Gastroesophageal sphincter (tissue), 4 donors: ENCODE measurements at places on chromosomes 6 and 20. TPM values are rescaled to one million over a fixed set of nuclear protein-coding genes. Genes with fewer than 3 reads are reported as not detected.

DNA sequence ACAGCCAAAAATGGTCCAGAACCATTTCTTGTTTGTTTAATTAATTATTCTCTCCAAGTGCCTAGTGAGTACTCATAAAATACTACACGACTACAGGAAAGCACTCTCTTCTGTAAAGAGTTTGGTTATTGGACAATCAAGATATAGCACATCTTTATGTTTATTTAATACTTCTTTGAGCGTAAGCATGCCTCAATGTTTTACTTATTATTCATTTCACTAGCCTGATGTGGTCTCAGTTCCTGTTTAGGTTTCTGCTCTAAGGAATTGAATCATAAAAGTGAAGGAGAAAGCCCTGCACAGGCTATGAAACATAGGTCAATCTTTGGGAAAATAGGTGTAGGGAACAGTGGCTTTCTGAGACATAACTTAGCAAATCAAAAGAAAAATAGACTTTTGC is 45.9 kb upstream of the AIG1 start:
- no peak for ATAC-seq

PXMP4 gene
- 7.6 TPM for total RNA-seq

DUSP15 gene
- total RNA-seq = 6.5 TPM

GRCh38 chr20:36313926-36314325 is 7.8 kb downstream of the DLGAP4 start:
- ATAC-seq = no peak

- ATAC-seq = no peak
Observed at GRCh38 chr20:6916938-6917337, 149.5 kb downstream of the BMP2 start.

GRCh38 chr6:43993881-43994523 is 133.2 kb downstream of the MRPL14 start:
- ATAC-seq = no peak

DNA sequence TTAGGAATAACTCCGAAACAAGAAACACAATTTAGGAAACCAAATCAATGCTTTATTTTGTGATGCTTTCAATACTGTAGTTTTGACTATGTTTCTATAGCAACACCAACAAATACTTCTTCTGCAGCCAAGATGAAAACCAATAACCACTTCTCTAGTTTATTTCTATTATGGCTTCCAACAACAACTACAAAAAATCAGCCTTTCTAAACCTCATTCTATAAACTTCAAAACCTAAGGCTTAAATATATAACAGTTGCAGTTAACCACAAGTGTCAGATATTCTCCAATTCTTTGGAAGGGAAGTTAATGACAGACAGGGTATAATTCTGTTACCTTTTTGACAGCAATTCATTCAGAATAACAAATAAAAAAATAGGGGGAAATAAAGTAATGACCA is 80.9 kb downstream of the EPB41L2 start:
- ATAC-seq = no peak

DNA sequence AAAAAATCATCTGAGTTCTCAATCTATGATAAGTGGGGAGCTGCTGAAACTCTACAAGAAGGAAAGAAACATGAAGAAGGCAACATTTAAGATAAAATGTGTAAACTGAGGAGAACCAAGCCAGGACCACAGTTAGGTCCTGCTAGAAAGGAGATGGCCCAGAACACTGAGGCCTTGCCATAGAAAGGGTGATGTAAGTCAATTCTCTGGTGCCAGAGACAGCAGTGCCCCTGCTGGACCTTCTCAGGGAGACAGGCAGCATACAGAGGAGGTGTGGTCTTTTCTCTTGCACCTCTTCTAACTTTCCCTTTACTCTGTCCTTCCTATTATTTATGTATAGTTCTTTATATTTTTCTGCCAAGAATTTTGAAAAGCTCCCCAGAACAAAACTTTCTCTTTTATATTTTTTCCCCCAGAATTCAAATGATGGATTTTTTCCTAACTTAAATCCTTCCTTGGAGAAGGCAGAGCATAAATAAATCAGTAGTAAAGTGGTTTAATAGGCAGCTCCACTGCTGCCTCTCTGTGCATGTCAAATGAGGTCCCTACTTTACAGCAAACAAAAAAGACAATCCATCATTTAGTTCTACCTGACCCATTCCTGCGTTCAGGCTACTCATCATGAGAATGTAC is 9.0 kb downstream of the UQCC2 start:
- peak; percentile 63 for ATAC-seq

DNA sequence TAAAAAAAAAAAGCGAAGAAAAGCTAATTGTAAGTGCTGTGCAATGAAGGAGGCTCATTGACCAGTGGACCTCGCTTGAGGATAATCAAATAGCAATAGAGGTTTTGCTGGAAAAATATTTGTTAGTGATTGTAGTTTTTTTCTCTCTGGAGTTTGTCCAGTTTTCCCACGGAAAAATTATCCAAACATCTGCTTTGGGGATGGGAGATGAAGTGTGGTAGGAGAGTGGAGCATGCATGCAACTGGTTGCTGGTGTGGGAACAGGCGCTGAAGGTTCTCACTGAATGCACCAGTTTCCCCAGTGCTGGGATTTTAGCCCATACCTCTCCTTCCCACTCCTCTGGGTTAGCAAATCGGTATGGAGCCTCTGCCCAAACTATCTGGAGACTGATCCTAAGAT is 281.7 kb upstream of the TAB2 start:
- ATAC-seq = no peak

- ATAC-seq = no peak
Observed at GRCh38 chr6:23797041-23797440, 329.0 kb upstream of the NRSN1 start.
